RPMI7951 (cell line): ENCODE measurements at places on chromosomes 4 and X. TPM values are rescaled to one million over a fixed set of nuclear protein-coding genes. Genes with fewer than 3 reads are reported as not detected.

- DNase-seq, result no peak
Observed at GRCh38 chrX:8037593-8038348, 110.6 kb upstream of the PNPLA4 start.

DNA sequence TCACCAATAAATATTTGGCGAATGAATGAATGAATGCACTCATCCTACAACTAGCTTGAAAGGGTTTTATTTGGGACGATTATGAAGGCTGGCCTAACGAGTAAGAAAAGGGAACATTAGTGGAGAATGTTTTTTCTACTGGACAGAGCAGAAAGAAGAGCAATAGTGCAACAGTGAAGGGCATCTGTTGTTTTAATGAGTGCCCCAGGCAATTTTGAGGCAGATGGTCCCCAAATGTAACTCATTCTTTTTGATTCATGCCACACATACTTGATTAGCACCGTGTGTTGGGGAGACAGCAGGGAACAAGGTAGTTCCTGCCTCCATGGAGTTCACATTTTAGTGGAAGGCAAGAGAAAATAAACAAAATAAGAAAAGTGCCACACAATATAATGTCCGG lies 22.7 kb upstream of the INTS6L start:
- DNase-seq, result no peak

- DNase-seq, result no peak
Observed at GRCh38 chr4:4755306-4755705, 104.2 kb upstream of the MSX1 start.

DNA sequence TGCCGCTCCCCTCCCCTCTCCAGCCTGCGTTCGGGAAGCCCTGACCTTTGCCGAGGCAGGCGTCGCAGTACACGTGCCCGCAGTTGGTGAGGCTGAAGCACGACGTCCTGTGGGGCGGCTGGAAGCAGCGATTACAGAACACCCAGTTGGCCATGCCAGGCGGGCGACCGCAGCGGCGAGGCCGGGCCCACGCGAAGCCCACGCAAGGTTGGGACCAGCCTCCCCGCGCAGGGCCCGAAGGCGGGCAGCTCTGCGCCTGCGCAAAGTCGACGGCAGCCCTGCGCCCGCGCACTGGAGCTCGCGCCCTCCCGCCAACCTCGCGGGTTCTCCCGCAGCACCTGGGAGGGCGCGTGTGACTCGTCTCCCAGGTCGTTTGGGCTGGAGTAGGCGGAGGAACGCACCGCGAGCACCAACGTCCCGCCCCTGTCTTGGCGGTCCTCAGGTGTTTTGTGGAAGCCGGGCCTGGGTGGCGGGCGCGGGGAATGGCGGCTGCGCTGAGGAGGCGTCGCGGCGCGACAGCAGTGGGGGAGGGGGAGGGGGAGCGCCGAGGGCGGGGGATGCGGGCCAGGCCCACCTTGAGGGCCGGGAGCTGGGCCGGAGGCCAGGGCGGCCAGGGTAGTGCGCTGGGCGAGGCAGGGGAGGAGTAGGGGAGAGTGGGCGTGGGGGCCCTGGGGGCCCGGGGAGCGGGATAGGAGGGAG lies at the start of gene RNF212:
RNF212 (minus strand) TSS at position 254 of the 699 bp plus-strand sequence; CDS start at position 154, 100 bp downstream.
- DNase-seq, result no peak

Gene RENBP
- total RNA-seq, result 1.7 and 1.9 TPM in 2 replicates

DNA sequence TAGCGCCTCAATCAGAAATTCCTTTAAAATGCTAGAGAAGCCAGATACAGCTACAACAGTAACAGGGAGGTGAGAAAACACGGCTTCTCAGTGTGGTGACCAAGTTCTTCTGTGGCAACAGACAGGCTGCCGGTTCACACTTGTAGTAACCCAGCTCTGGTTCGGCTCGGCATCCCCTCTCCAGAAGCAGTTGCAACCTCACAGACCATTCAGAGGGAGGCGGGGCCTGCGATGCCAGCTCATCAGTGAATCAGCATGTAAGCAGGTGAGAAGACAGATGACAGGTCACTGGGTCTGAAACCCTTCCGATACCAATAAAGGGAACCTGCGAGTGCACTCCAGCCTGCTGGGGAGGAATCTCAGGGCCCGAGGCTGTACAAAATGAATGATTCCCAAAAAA lies 251.0 kb downstream of the KCNIP4 start:
- DNase-seq, result no peak

Gene MAOB
- total RNA-seq, result not detected in 2 replicates

Gene LRIT3
- not detected in 2 replicates for total RNA-seq

DNA sequence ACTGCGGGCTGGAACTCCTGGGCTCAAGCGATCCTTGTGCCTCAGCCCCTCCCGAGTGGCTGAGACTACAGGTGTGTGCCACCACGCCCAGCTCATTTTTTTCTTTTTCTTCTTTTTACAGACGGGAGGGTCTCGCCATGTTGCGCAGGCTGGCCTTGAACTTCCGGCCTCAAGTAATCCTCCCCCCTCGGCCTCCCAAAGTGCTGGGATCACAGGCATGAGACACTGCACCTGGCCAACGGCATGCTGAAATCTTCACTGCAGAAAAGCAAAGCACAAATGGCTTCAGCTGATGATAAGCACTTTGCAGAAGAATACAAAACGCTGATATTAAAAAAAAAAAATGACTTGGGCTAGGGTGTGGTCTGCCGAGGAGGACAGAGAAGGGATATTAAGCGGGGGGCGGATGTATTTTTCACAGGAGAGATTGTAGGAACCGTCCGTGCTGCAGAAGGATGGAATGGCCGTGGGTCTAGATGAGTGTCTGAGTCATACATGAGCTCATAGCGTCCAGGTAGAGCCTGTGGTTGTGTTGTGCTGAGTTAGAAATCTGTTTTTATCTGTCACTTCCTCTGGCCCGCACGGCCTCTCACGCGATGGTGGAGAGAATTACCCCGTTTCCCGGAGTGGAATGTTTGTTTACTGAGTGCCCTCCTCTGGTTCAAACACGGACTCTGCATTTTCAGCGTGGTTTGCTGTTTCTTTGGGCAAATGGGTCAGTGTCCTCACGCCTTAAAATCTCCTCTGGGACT lies 8.5 kb upstream of the AKAP17A start:
- DNase-seq, result peak; percentile 92

GRCh38 chrX:49746306-49746705 lies 50.5 kb upstream of the PAGE1 start:
- DNase-seq, result no peak

DNA sequence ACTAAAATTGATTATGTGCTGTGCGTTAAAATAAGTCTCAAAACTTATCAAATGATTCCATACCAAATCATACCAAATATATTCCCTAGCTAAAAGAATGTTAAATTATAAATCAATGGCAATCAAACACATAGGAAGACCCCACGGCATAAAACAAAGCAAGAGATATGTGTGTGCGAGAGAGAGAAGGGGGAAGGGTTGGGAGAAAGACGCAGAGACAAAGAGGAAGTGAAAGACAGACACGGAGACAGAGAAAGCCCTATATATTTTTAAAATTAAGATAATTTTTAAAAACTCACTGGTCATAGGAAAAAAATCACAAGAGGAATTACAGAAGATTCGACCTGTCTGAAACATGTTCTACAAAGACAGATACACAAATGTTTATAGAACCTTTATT lies 371.4 kb downstream of the NLGN4X start:
- DNase-seq, result no peak

GRCh38 chrX:148958901-148959300 lies 458.5 kb downstream of the AFF2 start:
- DNase-seq, result no peak

DNA sequence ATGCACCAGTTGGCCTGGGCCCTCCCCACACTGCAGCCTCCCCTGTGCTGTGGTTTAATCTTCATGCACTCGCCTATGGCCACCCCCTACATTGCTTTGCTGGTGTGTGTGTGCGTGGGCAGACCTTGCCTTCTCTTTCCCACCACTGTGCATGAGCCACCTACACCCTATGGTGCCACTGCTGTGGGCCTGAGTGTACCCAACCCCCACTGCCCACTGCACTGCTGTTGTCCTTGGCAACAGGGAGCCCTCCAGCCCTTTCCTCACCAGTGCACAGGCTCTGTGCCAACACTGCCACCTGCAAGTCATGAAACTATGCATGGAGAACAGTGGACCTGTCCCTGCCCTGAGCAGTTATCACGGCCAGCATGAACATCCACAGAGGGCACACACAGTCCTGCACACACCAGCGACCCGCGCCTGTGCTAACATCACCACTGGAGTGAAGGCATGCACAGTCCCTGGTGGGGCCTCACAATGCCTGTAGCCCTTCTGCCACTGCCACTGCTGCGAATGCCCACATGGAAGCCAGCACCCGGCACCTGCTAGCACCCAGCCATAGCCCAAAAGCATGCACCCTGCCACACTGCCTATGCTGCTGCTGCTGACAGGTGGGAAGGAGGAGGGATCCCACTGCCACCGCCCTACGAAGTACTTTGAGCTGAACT lies 237.8 kb upstream of the ARSJ start:
- DNase-seq, result no peak

Gene ACOX3
- total RNA-seq, result 10.7 and 12.6 TPM in 2 replicates

Gene FSTL5
- total RNA-seq, result 13.2 and 16.3 TPM in 2 replicates

GRCh38 chr4:147965056-147965455 lies 233.2 kb downstream of the ARHGAP10 start:
- no peak for DNase-seq

Gene TRMT10A
- 9.7 and 10.8 TPM in 2 replicates for total RNA-seq

Gene CT45A3
- total RNA-seq, result 0.36 TPM in 1 of 2 replicates, not detected in the other

DNA sequence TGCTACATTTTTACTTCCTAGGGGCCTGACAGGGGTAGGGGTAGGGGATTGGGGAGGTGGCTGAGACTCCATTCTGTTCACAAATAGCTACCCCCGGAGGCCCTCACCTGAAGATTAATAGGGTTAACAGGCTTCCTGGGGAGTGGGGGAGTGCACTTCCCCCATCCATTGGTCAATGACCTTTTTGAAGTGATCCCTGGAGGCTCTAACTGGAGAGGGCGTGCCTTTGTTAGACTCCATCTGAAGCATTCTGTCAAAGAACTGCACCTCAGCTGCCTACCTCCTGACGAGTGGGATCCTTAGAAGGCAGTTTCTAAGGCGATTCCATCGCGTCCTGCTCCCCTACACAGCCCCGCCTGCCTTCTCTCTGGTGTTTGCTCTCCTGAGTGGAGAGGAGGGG lies 10.0 kb upstream of the MTM1 start:
- DNase-seq, result no peak

Gene SLC26A1
- not detected in 2 replicates for total RNA-seq

Gene TSPAN6
- 19.7 and 24.2 TPM in 2 replicates for total RNA-seq

Gene CNKSR2
- 0.24 and 0.39 TPM in 2 replicates for total RNA-seq

- no peak for DNase-seq
Observed at GRCh38 chr4:75179510-75179909, 246.6 kb downstream of the PARM1 start.

Gene HERC5
- 6.1 and 7.1 TPM in 2 replicates for total RNA-seq

DNA sequence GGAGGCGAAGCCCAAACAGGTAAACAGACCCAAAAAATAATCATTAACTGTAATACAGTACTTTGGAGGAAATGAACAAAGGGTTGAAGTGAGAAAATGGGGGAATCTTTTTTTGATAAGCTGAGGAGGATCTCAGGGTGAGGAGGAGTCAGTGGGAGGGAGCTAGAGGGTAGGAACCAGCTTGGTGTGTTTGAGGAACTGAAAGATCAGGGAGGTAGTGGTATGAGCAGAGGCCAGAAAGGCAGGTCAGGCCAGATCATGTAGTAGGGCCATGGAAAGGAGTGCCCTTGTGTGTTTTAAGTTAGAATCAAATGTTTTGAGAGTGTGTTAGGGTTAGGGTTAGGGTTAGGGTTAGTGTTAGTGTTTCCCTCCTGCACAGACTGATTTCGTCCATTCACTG lies 48.8 kb downstream of the PPP2R2C start:
- no peak for DNase-seq

DNA sequence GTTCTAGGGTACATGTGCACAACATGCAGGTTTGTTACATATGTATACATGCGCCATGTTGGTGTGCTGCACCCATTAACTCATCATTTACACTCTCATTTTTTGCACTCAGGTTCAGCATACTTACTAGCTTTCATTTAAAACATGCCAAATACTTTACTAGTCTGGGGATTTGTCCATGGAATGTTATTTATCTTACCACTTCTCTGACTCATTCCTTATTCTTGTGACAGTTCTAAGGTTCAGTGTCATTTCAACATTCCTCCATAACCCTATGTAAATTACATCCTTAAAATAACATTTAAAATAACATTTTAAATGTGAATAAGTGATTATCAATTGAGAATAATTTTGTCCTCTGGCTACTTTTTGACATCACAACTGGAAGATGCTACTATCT lies 19.5 kb upstream of the SYTL5 start:
- peak; percentile 51 for DNase-seq

DNA sequence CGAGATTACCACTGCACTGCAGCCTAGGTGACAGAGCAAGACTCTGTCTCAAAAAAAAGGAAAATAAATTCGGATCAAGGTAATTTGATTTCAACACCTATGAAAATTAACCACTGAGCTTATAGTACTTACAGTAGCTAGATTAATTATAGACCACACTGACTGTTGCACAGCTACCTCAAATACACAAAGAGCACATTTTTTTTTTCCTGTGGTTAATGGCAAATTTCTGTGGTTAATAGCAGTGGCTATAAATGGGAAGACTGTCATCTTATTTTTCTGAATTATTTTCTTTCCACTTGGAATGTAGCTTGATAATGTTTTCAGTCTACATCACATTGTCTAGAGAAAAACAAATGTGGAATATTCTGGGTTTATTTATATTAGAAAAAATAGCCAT lies 1661.6 kb upstream of the PCDH7 start:
- DNase-seq, result no peak

DNA sequence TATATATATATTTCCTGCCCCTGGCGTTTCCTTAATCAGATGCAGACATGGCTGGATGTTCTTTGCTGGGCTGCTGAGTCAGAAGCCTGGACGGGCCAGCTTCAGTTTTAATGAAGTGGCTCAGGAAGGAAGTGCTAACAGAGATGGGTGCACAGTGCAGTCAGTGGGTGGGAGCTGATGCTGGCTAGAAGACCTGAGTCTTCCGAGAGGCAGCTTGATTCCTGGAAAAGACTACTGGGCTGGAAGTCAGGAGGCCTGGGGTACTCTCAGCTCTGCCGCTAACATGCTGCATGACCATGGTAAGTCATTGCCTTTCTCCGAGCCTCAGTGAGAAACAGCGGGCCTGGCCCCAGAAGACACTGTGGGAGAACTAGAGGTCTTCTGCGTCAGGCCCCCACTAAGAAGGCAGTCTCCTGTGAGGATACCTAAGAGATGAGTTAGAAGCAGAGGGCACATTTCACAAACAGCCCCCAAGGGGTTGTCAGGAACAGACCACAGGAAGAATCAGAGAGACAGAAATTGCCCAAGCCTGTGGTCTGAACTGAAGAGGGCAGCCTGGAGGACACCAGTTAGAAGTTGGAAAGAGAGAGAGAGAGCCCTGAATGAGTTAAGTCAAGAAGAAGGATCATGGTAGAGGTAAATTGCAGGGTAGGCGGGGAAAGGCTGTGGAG lies 8.3 kb upstream of the CD40LG start:
- DNase-seq, result no peak

- DNase-seq, result peak; percentile 33
Observed at GRCh38 chr4:101103381-101104142, 243.8 kb downstream of the PPP3CA start.

- peak; percentile 34 for DNase-seq
Observed at GRCh38 chrX:118839334-118839958, 15.8 kb downstream of the ZCCHC12 start.

Gene BRS3
- not detected in 2 replicates for total RNA-seq

DNA sequence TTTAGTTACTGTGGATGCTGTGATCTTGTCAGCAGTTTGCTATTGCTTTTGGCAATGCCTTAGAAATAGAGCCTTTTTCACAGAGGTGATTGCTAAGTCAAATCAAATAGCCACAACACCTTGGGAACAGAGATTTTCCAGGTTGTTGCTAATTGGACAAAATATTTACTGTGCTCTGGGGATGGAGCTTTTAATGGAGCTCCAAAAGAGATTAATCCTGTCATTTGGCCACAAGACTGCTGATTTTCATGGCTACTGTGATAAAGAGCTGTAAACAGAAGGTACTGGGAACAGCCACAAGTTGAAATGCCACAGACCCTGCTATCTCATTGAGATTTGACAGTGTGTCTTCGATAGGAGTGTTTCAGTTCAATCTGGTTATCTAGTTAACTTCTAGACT lies 1715.2 kb upstream of the ADGRL3 start:
- DNase-seq, result no peak
